Activated T-cell treated with anti-CD3 and anti-CD28 coated beads, Interleukin-2, amount 50 U/mL, for 24 hours (primary cell): ENCODE measurements at places on chromosomes 1 and 21.

DNA sequence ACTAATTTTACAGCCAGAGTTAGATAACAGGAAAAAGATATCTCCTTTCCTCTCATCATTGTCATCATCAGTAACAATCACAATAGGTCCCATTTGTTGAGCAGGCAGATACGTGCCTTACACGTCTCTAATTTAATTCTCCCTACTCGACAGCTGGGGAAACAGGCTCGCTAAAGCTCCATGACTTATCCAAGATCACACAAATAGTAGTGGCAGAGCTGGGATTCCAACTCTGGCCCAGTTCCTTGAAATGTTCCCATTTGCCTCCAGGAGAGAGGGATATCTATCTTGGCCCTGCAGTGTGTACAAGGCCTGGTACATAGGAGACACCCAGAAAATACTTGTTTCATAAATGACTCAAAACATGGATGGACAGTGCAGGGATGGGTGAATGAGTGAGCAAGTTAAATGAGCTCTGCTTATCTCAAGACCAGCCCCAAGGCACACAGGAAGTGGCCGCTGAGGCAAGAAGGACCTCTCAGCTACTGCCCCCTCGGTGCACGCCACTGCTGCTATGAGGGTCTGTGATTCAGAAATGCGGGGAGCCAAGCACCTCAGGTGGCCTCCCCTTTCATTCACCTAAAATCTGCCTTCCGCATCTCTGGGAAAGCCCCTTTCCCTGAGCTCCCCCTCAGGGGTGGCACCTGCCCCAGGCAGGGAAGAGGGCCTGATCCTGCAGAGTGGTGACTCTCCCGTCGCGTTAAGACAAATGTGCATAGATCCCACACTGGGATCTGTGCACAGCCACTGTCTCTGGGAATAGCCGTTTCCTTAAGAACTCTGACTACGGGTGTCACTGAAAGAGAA, 3.6 kb downstream of the KCNN3 start:
- DNase-seq = no peak

- no peak for DNase-seq
These were observed 58.5 kb downstream of the TENT5C start for GRCh38 chr1:117664314-117664713.

GRCh38 chr1:9503001-9503675, 36.1 kb upstream of the SLC25A33 start:
- DNase-seq = no peak

DNA sequence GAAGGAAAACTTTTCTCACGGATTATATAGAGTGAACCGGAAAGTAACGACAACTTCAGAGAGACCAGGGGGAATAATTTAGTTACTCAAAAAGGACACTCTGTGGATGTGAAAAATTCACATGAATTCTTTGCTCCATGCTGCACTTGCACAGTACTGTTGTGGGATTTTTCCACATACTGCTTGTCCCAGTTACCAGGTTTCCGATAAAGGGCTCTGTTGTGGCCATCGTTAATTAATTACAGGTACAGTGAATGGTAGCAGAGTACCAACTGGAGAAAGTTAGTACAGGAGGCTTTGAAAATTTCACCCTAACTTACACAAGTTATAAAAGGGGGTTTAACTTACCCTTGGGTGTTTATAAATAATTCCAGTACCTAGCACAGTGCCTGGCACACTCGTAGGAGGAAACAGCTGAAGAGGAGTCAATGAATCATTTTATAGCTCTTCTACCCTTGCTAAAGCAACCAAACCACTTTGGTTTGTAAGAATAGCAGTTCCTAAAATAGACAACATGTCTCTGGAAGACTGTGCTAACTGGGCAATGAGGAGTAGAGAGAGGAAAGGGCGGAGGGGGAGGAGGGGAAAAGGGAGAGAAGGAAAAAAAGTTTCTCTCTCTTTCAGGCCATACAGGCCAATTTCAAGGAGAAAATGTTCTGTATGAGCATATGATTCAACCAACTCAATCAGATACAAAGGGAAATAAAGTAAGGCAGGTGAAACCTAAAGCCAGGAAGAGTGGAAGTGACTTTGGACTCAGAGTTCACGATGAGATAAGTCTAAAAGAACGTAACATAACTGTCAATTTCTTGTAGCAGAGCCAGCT, 98.3 kb upstream of the MAGI3 start:
- DNase-seq = no peak

DNA sequence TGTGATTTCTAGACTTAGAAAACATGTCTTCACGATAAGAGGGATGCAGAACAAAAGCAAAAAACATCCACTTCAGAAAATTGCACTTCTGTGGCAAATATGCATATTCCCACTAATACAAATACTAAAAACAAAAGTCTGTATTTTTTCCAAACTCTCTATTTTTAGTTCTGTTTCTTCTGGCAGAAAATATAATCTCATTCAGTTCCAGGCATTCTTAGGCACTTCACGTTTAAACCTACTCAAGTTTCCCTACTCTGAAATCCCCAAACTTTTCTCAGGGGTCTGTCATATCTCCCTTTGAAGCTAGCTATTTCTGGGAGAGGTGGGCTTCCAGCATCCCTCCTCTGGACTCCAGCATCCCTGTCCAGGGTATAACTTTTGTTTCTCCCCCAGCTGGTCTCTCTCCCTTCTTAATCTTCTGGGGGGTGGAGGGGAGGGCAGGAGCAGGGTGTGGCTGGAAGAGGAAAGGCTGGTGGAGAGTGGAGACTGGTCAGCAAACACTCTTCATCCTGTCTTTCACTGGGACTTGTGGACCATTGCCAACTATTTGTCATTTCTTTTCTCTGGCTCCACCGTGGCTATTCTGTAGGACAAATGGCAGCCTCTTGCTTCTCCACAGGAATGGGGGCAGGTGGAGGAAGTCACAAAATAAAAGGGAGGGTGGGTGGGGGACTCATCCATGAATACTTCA, 19.6 kb upstream of the NCF2 start:
- DNase-seq = no peak

- no peak for DNase-seq
These were observed 77.7 kb upstream of the CACNA1E start for GRCh38 chr1:181405584-181405983.

DNA sequence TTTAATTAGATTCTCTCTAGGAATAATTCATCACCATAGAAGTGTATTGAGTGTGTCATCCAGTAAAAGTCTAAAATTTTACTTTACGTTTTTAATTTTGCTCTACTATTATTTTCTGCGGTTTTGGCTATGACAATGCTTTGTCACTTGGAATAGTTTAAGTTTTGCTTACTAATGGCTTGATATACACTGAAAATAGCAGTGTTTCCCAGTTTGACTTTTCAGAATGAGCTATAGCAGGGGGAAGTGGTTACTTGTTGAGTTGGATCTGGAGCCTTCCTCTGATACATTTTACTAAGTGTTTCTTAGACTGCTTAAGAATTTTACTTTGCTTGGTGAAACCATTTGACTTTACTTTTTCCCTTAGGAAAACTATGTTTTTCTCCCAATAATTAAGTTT, 5.0 kb downstream of the DNAJC16 start:
- DNase-seq = no peak
